ENCODE measurements at places on chromosomes 3 and 15. TPM values are rescaled to one million over a fixed set of nuclear protein-coding genes. Genes with fewer than 3 reads are reported as not detected.

Gene TADA3
- polyA plus RNA-seq = 52.0 TPM

Gene LRRC31
- 6.1 TPM for polyA plus RNA-seq

Gene TKT
- polyA plus RNA-seq = 208 TPM

Gene SATB1
- 10.8 TPM for polyA plus RNA-seq

Gene SLC2A2
- polyA plus RNA-seq = not detected

Gene RBPMS2
- polyA plus RNA-seq = 0.51 TPM

Gene CD200R1L
- not detected for polyA plus RNA-seq

Gene ETV5
- polyA plus RNA-seq = 8.7 TPM

Gene SV2B
- polyA plus RNA-seq = not detected

Gene PRC1
- polyA plus RNA-seq = 6.0 TPM

Gene NLGN1
- 1.7 TPM for polyA plus RNA-seq

Gene RARB
- polyA plus RNA-seq = 3.0 TPM

Gene TSPAN3
- 123 TPM for polyA plus RNA-seq
